NCI-H446 (cell line): ENCODE measurements at places on chromosomes 2 and 18.
A peak's percentile ranks its signal among the peaks of the same experiment; 100 is the strongest.

DNA sequence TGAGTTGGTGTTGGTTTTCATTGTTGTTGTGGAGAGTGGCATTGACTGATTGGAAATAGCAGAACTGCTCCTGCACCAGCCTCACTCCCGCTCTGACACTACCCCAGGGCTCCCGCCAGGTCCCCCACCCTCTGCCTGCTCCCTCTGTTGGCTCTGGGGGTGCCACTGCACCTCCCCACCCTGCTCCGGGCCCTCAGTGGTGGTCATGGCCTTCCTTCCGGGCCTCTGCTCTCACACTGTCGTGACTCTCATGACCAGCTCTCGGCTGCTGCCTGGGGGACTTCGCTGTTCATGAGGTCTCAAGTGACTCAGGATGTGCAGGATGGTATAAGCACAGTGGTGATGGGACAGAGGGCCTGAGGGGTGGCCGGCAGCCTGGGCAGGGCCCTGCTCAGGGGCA, 113.2 kb downstream of the MARCHF4 start:
- DNase-seq = no peak

- no peak for DNase-seq
Measured at GRCh38 chr2:15913146-15913545, 27.2 kb upstream of the MYCN start.

DNA sequence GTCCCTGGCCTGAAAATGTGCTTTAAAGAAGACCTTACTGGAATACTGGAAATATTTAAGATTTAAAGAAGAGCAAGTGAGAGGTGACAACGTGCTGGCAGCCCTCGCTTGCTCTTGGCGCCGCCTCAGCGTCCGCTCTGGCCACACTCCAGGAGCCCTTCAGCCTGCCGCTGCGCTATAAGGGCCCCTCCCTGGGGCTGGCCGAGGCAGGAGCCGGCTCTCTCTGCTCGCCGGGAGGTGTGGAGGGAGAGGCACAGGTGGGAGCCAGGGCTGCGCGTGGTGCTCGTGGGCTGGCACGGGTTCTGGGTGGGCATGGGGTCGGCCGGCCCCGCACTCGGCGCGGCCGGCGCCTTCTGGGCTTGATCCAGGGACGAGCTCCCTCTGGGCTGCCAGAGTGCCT, 2.9 kb upstream of the COQ10B start:
- no peak for DNase-seq

DNA sequence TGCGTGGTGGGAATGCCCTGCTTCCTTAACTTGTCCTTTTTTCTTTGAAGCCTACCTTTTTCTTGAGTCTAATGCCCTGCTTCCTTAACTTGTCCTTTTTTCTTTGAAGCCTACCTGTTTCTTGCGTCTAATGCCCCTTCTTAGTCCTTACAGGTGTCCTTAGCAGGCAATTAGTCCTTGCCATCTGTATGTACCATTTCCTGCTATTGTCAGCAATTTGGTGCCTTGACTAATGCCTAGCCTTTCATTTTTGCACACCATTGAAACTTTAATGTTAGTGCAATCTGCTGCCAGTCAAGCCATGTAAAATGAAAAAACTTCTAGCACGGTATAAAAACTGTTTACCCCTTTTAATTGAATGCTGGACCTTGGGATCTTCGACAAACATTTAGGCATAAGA, 4.3 kb downstream of the KDM3A start:
- DNase-seq = no peak

DNA sequence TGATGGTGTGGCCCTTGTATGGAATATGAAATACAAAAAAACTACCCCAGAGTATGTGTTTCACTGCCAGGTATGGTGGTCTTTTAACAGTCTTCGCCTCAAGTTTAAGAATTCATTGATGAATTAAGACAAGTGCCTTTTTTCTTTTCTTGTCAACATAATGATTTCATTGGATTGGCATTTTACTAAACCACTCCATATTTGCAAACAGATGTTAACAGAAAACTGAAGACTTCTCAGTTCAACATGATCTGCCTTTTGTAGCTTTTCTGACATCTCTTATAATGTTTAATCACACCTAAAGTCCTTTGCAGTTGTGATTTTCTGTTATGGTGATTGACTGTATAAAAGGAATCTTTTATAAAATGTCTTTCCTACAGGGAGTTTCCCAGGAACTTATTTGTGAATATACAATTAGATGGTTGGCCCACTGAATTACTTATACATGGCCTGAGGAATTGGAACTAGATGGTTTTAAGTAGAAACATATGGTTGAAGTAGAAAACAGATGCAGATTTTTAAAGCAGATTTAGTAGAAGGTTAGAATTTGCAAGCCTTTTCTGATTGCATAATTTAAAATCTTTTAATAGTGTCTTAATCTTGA, 39.7 kb downstream of the DYNC1I2 start:
- DNase-seq = no peak

- no peak for DNase-seq
Measured at GRCh38 chr18:57444301-57444759, 9.2 kb downstream of the ONECUT2 start.

- DNase-seq = no peak
Measured at GRCh38 chr2:155692106-155692505, 640.4 kb downstream of the NR4A2 start.

GRCh38 chr18:12304351-12305210, 3.5 kb upstream of the TUBB6 start:
- peak; percentile 11 for DNase-seq
